ENCODE measurements at places on chromosomes 2 and 18.
A peak's percentile ranks its signal among the peaks of the same experiment; 100 is the strongest.

DNA sequence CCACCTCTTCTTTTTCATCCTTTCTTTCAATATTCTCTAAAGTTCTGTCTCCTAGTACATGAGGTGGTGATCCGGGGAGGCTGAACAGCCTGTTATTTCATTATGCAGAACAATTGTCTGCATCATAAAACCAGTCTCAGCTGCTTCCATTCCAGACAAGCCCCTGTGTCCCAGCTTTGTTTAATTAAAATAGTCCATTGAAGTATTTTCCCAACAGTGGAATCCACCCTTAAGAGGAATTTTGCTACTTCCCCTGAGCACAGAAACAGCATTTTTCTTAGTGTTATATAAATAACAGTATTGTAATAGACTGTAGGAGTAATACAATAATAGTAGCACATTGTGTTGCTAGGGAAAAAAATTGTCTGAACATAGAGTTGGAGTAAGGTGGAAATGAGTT, 395.4 kb upstream of the TCF4 start:
- no peak for DNase-seq

DNA sequence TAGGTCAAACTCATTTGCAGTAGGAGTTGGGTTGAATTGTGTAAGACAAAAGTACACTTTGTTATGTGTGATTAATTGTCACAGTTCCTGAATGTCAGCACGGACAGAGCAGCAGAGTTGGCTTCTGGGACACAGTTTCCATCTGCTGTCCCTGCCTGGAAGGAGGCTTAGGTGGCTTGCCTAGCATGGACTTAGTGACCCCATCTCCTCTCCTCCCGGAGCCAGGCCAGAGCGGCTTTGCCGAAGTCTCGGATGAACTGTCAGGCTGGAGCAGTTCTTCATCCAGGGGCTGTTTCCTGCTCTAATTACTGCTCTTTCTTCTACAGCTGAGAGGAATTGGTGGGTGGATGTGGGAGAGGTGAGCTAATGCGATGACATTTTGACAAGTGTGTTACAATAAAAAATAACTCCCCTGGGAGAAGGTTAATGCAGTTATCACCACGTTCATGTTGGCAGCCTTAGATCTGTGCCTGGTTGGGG, 102.0 kb downstream of the SH3RF3 start:
- DNase-seq = no peak

DNA sequence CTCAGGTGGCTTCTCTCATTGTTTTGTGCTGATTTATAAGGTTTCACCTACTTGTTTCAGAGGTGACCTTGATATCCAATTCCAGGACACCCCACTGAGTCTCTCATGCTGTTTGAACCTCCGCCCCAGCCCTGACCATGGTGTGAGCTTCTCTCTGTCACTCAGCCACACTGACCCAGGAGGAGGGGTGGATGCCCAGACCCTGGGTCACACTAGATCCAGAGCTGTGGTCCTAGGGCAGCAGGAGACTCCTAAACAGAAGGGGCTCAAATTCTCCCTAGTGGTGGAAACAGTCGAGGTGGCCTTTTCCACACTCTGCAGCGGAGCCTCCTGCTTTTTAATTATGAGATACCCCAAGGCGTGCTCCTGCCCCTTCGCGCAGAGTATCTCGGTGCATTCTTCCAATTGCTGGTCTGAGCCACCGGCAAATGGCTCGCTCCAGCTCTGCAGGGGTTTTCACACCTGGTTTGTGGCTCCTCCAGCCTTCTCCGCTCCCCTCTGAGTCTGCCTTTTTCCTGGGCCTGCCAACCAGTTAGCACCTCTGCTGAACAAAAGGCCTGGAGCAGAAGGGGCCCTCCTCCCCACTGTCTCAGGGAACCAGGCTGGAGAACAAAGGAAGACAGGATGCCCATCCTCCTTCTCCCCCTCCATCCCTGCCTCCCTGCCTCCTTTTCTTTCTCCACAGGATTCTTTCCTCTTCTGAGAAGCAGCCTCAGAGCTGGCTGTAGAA, 147.3 kb upstream of the SPRED2 start:
- no peak for DNase-seq

DNA sequence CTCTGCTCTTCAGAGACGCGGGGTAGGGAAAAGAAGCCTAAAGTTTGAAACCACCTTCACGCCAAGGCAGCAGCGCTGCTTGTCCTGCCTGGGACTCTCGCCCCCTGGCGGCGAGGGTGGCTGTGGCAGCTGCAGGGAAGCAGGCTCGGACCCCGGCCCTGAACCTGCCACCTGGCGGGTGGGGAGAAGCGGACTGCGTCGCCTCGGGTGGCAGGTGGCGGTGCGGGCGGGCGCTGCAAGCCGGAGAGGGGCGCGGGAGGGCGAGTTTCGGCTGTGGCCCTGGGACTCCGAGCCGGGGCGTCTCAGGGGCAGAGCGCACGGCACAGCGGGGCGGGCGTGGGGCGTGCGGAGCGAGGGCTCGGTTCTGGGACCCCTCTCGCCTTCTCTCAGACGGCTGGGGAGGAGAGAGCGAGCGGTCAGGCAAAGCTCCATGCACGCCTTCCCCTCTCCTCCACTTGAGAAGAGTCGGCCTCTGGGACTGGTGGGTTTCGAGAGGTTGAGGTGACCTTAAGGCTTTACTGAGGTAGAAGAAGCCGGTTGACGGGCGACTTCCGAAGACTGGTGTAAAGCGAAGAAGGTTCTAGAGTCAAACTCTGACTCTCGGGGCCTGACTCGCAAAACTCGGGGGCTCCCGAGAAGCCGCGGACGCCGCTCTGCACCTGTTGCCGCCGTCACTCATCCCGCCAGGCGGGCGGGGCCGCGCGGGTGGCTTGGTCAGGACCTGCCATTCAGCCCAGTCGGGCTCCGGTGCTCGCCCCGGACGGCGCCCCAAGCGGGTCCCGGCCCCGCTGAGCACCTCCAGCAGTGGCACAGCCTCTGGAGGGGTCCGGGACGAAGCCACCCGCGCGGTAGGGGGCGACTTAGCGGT, 1.1 kb upstream of the BOLL start:
- DNase-seq = peak; percentile 57

DNA sequence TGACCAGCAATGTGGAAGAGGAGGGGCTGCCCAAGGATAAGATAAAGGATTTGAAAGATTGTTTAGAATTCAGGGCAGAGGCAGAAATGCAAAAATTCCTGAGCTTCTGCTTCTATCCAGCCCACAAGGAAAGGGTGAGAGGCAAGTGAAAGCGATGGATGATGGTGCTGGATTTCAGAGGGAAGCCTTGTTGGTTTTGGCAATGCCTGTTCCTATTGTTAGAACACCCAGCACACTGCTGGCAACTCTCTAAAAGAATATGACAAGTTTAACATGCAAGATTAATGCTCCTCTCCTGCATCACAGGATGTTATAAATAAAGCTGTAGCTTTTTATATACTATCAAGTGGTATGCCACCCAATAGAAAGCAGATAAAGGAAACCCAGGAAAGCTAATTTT, 92.6 kb downstream of the ZNF385B start:
- DNase-seq = no peak

DNA sequence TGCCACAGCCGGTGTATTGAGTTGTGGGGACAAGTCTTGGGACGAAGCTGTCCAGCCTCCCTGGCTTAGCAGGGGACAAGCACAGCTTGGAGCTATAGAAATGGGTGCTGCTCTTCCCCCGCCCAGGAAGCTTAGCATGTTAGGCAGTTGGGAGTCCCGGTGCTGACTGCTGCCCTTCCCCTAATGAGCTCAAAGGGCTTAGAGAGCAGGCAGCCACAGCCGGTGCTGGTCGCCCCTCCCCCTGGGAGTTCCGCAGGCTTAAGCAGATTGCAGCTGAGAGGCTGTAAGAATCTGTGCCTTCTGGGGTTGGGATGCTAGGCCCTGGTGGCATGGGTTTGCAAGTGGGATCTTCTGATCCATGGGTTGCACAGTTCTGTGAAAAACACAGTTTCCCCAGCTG, 237.3 kb downstream of the DCDC2C start:
- DNase-seq = no peak

GRCh38 chr18:34122724-34123334, 101.9 kb downstream of the NOL4 start:
- DNase-seq = peak; percentile 54

- DNase-seq = no peak
Observed at GRCh38 chr2:221448844-221449390, 123.2 kb downstream of the EPHA4 start.

GRCh38 chr2:117980783-117981676, 32.8 kb downstream of the CCDC93 start:
- DNase-seq = no peak

DNA sequence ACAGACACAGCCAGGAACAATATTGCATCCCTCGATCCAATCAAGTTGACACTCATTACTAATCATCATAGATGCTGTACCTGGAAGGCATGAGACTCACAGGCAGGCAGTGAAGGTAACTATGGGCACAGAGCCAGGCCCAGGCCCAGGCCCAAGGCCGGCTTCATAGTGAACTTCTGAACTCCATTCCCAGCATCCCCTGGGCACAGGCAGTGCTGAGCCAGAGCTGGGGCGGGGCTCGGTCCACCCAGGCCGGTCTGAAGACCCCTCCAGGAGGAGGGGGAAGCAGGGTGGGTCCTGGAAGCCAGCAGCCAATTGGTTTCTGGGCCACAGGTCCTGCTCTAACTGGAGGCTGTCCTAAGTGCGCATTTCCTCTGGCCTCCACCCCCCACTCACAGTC, 37.6 kb downstream of the MLPH start:
- no peak for DNase-seq

DNA sequence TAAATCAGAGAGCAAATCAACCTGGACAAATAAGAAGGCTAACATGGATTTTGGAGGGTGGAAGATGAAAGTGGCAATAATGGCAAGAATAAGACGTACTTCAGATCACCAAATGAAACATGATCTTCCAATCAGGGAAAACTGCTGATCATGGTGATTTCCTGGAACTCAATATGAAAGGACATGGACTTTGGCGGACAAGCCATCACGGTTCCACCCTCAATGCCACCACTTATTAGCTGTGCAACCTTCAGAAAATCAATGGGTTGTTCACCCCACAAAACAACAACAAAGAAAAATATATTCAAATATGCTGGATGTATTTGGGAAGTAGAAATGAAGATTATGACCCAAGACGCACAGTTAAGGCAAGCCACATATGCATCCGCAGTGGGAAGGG, 81.7 kb downstream of the PPP1R1C start:
- DNase-seq = no peak

DNA sequence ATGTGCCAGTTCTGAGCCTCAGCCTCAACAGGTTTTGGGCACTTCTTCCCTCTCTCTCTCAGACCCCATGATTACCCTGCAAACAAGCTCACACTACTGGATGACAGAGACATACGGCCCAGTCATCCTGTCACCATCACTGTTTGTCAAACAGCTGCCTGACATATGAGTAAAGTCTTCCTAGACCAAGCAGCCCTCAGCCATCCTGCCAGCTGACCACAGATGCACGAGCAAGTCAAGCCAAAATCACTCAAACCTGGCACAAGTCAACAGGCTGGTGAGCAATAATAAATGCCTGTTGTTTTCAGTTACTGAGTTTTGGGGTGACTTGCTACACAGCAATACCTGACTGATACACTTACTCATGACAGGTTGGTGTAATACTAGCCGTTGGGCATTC, 75.5 kb upstream of the KLF7 start:
- peak; percentile 81 for DNase-seq

DNA sequence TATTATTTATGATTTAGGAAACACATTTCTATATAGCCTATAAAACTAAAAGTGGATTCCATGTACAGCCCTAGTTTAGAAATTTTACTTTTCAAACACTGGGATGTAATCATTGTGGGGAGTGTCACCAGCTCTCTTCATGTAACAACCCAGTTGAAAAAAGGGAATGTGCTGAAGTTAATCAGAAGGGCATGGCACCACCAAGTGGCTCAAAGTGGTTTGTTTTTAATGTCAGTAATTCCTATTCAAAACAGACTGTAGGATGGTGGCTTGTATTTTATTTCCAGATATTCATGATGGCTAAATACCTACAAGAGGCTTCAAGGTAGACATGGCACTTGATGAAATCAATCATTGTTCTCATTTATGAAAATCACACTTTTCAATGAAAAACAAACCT, 58.1 kb upstream of the TMEM182 start:
- DNase-seq = peak; percentile 4

DNA sequence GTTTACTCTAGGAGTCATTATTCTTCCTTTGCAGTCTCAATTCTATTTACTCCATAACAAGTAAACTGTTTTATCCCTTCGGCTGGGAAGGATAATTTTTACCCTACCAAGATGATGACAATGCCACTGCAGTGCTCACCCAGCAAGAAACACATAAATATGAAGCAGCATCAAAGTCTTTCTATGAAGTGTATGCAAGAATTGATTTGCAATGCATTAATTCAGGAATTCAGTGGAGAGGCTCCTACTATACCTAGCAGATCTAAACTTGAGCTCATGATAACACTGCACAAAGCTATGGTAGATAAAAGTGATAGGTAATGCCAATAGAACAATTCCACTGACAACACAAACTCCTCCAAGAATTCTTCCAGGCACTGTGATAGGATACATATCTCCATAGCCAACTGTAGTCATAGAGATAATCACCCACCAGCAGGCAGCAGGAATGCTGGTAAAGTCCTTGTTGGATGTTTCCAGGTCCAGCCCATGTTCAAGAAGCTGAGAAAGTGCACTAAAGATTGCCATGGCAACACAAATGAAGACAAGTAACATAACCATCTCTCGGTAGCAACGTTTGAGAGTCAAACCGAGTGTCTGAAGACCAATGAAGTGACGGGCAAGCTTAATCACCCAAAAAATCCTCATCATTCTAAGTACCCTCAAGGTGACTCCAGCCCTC, 49.9 kb downstream of the KCNG3 start:
- DNase-seq = no peak

DNA sequence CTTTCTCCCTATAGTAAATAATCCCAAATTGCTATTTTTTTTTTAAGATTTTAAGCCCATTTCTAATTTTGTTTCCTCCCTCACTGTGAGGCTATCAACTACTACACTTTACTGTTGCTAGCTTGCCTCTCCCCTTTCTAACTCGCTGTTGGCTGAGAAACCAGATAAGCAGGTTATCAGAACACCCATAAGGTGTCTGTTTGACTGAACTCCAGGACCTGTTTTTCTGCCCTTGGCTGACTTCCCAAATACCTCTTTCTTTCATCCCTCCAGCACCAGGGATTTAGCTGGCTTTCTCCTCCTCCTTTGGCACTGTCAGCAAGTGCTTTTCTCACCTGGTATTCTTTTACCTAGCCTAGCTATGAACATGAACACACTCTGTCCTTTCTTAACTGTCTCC, 11.1 kb downstream of the TRAK2 start:
- DNase-seq = no peak

DNA sequence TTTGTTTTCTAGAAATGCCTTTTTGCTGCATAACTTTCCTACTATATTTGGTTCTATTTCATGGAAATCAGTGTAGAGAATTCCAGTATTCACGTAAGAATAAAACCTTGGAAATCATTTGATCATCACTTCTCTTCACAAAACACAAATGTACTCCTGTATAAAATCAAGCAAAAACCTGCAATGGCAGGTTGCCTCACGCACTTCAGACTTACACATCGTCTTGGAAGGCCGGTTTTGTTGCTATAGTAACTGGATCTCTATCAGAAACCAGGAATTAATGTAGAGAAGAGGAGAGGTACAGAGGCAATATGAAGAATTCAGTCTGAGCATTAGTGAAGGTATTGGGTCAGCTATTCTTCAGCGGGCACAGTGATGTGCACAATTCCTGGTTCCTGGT, 370.7 kb upstream of the CYRIA start:
- DNase-seq = no peak
